ENCODE measurements at places on chromosomes 6 and 20.

DNA sequence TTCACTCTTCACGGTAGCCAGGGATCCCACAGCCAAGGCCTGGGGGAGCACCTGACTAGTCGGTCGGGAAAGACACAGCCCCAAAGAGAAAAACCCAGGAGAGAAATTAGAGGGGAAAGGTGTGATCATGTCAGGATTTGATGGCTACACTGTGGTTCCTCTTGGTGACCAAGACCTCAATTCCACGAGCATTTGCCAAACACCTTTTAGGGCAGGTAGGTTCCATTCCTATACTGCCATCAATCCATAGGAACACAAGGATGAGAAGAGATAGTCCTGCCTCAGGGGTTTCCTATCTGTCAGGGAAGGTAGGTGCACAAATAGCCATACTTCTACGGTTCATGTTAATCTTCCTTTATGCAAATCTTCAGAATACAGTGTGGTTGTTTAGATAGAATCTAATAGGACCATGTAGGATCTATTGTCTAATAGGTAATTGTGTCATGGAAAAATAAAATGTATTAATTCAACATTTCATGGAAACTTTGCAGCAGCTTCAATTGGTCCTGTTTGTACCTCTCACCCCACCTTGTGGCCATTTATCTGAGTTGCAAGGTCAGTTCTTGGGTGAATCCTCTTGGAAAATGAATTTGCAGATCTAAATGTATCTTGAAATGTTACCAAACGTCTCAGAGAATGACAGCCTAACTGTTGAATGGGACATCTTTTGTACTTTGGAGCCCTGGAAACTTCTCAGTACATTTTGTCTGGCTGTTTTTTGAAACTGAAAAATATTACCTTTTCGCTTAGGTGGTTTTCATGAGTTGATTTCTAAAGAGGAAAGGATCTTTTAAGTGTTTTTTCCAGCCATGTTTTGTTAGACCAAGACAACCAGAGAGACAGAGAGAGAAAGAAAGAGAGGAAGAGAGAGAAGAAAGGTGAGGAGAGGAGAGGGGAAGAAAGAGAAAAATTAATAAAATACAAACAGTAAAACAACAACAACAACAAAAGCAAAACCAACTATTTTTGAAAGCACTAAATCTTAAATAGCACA lies 33.7 kb upstream of the IYD start:
- no peak for DNase-seq

DNA sequence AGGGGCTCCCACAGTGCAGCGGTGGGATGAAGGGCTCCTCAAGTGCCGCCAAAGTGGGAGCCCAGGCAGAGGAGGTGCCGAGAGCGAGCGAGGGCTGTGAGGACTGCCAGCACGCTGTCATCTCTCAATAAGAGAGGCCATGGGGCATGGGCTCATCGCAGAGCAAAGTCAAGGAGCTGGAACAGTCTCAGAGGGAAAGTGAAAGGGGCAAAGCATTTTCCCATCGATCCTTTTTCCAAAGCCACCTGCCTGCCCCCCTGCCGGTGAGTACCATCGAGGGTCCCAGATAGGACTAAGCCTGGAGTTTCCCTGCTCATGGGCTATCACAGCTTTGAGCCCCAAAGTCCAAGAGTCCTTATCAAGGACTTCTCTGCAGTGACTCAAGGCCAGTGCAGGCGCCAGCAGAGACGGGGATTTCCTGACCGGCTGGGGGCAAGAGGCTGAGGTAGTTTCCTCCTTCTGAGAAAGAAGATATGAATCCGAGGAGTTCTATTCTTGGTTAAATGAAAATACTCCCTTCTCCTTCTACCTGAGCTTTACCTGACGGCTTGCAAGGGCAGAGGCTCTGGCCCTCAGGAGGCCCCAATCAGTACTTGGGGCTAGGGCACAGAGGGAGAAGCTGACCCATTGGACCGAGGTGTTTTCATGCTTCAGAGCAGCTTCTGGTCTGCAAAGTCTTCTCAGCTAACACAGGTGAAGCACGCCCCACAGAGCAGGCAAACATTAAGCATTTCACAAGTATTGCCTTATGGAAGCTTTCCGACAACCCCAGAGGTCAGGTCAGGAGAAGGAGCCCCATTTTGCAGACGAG lies 22.6 kb downstream of the ETV7 start:
- DNase-seq: no peak

- no peak for DNase-seq
Observed at GRCh38 chr6:113848811-113849210, 8.3 kb upstream of the MARCKS start.

- no peak for DNase-seq
Observed at GRCh38 chr6:134911547-134911946, 38.4 kb downstream of the ALDH8A1 start.

DNA sequence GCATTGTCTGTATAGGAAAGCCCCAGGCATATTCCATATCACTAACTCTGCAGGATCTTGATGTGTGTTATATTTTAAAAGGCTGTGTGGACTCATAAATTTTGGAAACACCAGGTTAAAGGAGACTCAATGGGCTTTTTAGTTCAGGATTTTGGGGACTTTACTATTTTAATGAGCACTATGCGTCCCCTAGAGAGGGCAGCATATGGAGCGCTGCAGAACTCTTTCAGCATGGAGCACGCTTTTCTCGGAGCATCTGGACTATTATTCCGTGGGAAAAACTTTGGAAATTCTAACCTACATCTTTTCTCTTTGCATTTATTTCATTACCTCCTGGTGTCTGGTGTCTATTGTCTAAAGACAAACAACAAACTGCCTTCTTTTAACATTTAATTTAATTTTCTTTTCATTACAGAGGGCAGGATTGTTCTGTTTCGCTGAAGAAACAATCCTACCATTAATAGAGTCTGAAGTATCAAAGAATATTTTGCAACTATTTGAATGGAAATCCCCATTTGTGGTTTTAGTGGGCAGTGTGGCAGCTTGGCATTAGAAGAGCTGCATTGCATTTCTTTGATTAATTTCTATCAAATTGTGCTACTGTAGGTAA lies 399.9 kb upstream of the HSF2 start:
- DNase-seq: no peak

GRCh38 chr6:46453741-46454316 lies 37.4 kb downstream of the RCAN2 start:
- DNase-seq: no peak

DNA sequence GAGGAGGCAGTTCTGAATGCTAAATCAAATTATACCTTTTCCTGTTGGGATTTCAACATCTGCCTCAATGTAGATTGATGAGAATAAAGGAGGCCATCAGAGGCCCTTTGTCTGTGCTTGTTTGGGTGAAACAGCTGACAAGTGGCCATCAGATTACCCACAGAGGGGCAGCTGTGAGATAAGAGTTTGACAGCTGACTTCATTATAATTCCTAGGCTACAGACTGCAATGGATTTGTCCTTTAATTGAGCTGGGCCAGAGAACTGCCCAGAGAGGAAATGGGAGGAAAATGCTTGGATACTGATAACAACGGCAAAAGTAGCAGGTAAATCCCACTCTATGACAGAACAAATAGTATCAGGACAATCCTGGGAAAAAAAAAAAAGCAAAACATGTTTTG lies 649.4 kb downstream of the HDGFL1 start:
- no peak for DNase-seq

GRCh38 chr6:7912024-7912423 lies 1.4 kb upstream of the TXNDC5 start:
- no peak for DNase-seq

GRCh38 chr20:41011551-41012067 lies 17.0 kb upstream of the TOP1 start:
- no peak for DNase-seq

- DNase-seq: no peak
Observed at GRCh38 chr6:88584581-88585275, 378.7 kb downstream of the RNGTT start.

- DNase-seq: no peak
Observed at GRCh38 chr20:44809380-44810060, 826 bp downstream of the RIMS4 start.

- DNase-seq: no peak
Observed at GRCh38 chr6:56541030-56541600, 101.6 kb downstream of the DST start.

DNA sequence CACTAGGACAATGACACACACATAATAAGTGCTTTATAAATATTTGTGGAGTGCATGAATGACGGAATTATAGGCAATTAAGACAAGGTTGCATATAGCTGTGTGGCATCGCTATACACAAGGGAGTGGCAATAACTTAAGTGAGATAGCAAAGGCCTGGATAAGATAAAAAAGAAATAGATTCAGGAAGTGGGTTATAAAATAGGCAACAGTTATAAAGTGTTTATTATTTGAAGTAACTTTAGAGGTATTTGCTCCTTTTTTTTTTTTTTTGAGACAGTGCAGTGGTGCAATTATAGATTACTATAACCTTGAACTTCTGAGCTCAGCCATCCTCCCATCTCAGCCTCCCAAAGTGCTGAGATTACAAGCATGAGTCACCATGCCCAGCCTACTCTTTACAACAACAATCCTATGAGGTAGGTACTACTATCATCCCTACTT lies 75.9 kb upstream of the LOC128125822 start:
- no peak for DNase-seq

- no peak for DNase-seq
Observed at GRCh38 chr6:144497650-144498049, 212.5 kb downstream of the UTRN start.

- DNase-seq: no peak
Observed at GRCh38 chr6:41040101-41040939, 1.3 kb upstream of the UNC5CL start.

DNA sequence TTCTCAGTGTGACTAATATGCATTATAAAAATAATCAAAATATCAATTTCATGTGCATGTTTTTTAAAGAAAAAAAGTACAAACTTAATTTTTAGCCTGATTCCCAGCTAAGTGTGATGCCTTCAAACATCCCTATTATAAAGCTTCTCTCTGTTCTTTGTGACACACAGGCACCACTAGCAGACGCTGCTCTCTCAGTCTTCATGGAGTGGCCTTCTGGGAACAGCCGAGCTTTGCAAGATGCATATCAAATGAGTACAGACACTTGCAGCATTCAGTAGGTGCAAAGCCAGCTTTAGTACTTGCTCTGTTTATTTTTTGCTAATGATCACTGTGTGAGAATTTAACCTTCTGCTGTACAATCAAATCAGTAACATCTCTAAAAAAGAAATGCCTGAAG lies 340.0 kb downstream of the ADGRB3 start:
- DNase-seq: no peak

DNA sequence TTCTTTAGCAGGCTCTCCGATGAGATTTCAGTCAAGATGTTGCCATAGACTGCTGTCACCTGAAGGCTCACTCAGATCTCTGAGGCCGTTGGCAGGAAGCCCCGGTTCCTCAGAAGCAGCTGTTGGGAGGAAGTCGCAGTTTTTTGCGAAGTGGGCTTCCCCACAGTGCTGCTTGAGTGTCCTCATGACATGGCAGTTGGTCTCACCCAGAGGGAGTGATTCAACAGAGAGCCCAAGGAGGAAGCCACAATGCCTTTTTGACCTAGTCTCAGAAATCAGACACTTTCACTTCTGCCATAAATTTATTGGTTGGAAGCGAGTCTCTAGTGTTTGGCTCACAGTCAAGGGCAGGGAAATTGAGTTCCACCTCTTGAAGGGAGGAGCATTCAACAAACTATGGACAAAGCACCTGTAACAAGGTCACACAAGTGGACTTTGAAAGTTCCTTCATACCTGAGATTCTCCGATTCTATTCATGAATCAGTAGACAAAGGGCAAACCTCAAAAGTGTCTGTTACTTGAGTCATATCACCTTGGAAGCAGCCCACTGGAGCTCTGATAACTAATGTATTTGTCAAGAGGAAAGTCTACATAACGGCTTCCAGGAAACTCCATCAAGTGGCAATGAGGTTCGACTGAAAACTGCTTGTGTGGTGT lies 208.3 kb downstream of the TASP1 start:
- DNase-seq: no peak

- no peak for DNase-seq
Observed at GRCh38 chr6:50707652-50708300, 5.5 kb upstream of the TFAP2D start.

GRCh38 chr20:44576297-44576696 lies 6.1 kb upstream of the PKIG start:
- DNase-seq: no peak

DNA sequence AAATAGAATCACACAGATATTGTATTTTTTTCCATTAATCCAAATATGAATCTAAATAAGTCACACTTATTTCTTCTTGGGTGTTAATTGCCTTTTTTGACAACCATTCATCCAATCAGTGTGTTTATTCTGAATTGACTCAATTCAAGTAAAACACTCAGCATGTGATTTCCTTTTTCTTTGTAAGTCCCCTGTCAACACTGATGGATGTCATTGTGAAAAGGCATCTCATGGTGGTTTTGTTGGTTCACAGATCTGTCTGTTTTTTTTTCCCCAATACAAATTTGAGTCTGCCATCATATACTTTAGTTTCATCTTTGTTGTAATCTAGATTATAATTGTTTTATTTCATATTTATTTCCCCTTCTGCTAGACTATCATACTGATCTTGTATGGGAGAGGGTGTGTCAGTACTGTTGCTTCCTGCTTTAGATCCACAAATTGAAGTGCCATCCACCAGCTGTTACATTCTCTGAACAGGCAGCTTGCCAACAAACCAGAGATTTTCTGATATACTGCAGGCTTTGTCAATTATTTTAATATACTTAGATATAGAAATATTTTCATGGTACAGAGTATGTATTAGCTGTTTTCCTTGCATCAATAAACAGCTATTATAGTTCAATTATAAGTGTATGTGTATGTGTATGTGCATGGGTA lies 64.2 kb upstream of the FLRT3 start:
- no peak for DNase-seq

GRCh38 chr20:54763366-54763765 lies 288.0 kb downstream of the DOK5 start:
- no peak for DNase-seq

DNA sequence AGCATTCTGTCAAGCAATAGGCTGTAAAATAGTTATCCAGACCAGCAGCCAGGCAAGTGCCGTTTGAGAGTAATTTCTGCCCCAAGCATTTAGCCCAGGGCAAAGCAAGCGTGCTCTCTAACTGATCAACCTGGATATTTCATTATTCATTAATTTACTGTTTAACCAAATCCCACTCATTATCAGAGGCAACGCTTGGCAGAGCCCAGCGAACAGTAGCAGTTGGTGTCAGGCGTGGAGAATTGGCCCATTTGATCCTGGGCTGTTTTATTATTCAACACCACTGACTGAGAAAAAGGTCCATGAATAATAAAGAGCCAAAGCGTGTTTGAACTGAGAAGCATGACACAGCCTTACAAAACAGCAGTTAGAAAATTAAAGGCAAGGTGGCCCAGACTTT lies 35.3 kb downstream of the TFAP2B start:
- DNase-seq: no peak
